Transverse colon (tissue), 4 donors: ENCODE measurements at places on chromosomes 16 and 17. TPM values are rescaled to one million over a fixed set of nuclear protein-coding genes. Genes with fewer than 3 reads are reported as not detected.

The IL17C gene
- not detected for total RNA-seq

The ADAD2 gene
- not detected for total RNA-seq

The DNAAF1 gene
- not detected for total RNA-seq

The KIAA0753 gene
- total RNA-seq, result 9.8 TPM

The TRPV2 gene
- 8.2 TPM for total RNA-seq

The CMTM4 gene
- 163 TPM for total RNA-seq

The KRTAP2-1 gene
- not detected for total RNA-seq

The GAN gene
- 378 TPM for total RNA-seq

The ITGAD gene
- total RNA-seq, result not detected

The ENPP7 gene
- not detected for total RNA-seq

The TBC1D26 gene
- not detected for total RNA-seq

The ACSM2B gene
- not detected for total RNA-seq

The CCL15 gene
- total RNA-seq, result 68.8 TPM

The CHRNE gene
- total RNA-seq, result 0.32 TPM

The KRTAP2-3 gene
- total RNA-seq, result not detected

The PER1 gene
- 211 TPM for total RNA-seq

The EVPLL gene
- total RNA-seq, result 7.0 TPM

The TMEM238L gene
- total RNA-seq, result 38.4 TPM

The ABCC11 gene
- total RNA-seq, result 0.16 TPM

The ERBB2 gene
- total RNA-seq, result 439 TPM

The TPSAB1 gene
- total RNA-seq, result 9.4 TPM

The SLC12A3 gene
- not detected for total RNA-seq

The SLC52A1 gene
- total RNA-seq, result 1.3 TPM

The KRTAP4-8 gene
- total RNA-seq, result not detected

The QPRT gene
- total RNA-seq, result 31.9 TPM

The SPECC1 gene
- 124 TPM for total RNA-seq

The LGALS9C gene
- 40.8 TPM for total RNA-seq

The MT1G gene
- 114 TPM for total RNA-seq

The KRT27 gene
- total RNA-seq, result not detected

The CCL16 gene
- total RNA-seq, result not detected

The MARCHF10 gene
- total RNA-seq, result not detected

The KCTD11 gene
- 1.2 TPM for total RNA-seq

The CA7 gene
- total RNA-seq, result 116 TPM

The NPIPA7 gene
- total RNA-seq, result not detected

The TIMP2 gene
- 32.2 TPM for total RNA-seq

The XPO6 gene
- total RNA-seq, result 140 TPM

The KRT28 gene
- total RNA-seq, result not detected

The PIP4K2B gene
- 15.3 TPM for total RNA-seq

The KRTAP9-4 gene
- total RNA-seq, result not detected

The NECAB2 gene
- 0.41 TPM for total RNA-seq

The CD68 gene
- 102 TPM for total RNA-seq

The MYL11 gene
- total RNA-seq, result not detected

The JPH3 gene
- total RNA-seq, result 0.41 TPM

The SNAI3 gene
- total RNA-seq, result 0.27 TPM

The CCL1 gene
- not detected for total RNA-seq

The ITGB3 gene
- total RNA-seq, result 26.3 TPM

The ZACN gene
- not detected for total RNA-seq

The COX10 gene
- 48.9 TPM for total RNA-seq

The MYH13 gene
- not detected for total RNA-seq

The YWHAE gene
- 668 TPM for total RNA-seq

The XAF1 gene
- total RNA-seq, result 15.5 TPM

The MILR1 gene
- total RNA-seq, result 1.4 TPM

The TADA2A gene
- 8.3 TPM for total RNA-seq
